CD4-positive, alpha-beta T cell treated with Interferon alpha-2 for 1 hour (primary cell): ENCODE measurements at places on chromosomes 3 and 15.

- no peak for DNase-seq
Observed at GRCh38 chr15:68589783-68590710, 11.3 kb downstream of the CORO2B start.

GRCh38 chr3:11915621-11916424, 69.1 kb upstream of the TAMM41 start:
- DNase-seq, result no peak

- no peak for DNase-seq
Observed at GRCh38 chr15:87047203-87047965, 967.7 kb downstream of the AGBL1 start.

DNA sequence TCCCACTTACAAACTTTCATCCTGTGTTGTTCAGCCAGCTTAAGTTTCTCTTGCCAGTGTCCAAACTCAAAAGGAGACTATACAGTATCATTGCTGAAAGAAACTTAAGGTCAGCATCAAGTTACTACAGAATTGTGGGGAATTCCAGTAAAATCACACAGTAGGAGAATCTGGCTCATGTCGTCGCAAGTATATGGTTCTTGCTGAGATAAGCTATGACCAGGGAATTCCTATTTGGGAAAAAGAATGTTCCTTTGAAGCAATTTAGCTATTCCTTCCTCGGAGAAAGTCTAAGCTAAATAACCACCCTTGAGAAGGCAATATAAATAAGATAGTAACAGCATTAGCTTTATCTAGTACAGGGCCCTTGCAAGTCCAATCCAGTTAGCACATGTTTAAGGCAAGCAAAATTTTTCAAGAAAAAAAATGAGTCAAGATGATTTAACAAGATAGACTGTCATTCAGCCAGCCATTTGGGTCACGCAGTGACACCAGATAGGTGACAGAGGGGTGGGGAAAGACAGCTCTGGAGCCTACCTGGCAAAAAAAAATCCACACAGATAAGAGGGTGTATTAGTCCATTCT, 78.2 kb upstream of the THBS1 start:
- no peak for DNase-seq

DNA sequence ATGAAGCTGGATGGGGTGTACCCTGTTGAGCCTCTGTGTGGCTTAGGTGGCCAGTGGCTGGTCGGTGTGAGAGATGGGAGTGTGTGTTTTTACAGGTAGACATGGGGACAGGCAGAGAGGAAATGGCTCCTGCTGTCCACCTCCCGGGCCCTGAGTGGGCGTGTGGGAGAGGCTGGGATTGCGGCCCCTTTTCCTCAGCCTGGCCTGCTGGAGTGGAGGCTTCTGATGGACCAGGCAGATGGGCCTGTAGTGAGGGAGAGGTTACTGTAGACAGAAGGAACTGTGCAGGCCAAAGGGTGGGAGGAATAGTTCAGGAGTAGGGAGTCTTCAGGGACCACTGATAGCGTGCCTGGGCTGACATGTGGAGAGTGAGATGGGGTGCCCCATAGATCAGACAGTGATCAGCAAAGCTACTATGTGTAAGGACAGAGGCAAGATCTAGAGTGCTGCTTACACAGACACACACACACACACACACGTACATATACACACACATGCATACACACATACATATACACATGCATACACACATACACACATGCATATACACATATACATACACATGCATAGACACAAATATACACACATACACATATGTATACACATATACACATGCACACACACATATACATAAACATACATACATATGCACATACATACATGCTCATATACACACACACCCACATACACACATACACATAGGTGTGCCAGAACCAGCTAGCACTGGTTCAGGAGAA, 26.4 kb downstream of the ACAA1 start:
- no peak for DNase-seq

DNA sequence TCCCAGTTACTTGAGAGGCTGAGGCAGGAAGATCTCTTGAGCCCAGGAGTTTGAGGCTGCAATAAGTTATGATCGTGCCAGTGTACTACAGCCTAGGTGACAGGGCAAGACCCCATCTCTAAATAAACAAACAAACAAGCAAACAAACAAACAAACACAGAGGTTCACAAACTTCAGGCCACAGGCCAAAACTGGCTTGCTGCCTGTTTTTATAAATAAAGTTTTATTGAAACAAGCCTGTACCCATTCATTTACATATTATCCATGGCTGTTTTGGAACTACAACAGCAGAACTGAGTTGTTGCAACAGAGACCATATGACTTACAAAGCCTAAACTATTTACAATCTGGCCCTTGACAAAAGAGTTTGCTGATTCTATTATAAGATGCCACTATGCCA, 6.5 kb downstream of the DYNC1LI1 start:
- DNase-seq, result no peak

- DNase-seq, result peak; percentile 22
Observed at GRCh38 chr3:171646357-171647133, 163.7 kb downstream of the PLD1 start.

DNA sequence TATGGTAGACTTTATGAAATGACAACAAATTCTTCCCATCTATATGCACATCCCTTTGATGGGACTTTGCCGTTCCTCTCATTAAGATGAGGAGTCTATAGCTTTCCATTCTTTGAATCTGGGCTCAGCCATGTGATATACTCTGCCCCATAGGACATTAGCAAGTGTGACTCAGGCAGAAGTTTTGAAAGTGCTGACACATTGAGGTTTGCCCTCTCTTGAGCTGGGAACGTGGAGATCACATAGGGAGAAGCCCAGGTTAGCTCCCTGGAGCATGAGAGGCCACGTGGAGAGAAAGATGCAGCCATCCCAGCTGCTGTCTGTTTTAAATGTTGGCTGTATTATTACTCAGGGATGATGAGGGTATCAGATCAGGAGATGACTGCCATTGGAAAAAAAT, 67.7 kb upstream of the OXTR start:
- no peak for DNase-seq
